Mucosa of descending colon (tissue), 3 donors: ENCODE measurements at places on chromosomes 6 and 20. TPM values are rescaled to one million over a fixed set of nuclear protein-coding genes. Genes with fewer than 3 reads are reported as not detected.

Gene RAD21L1
- not detected for total RNA-seq

DNA sequence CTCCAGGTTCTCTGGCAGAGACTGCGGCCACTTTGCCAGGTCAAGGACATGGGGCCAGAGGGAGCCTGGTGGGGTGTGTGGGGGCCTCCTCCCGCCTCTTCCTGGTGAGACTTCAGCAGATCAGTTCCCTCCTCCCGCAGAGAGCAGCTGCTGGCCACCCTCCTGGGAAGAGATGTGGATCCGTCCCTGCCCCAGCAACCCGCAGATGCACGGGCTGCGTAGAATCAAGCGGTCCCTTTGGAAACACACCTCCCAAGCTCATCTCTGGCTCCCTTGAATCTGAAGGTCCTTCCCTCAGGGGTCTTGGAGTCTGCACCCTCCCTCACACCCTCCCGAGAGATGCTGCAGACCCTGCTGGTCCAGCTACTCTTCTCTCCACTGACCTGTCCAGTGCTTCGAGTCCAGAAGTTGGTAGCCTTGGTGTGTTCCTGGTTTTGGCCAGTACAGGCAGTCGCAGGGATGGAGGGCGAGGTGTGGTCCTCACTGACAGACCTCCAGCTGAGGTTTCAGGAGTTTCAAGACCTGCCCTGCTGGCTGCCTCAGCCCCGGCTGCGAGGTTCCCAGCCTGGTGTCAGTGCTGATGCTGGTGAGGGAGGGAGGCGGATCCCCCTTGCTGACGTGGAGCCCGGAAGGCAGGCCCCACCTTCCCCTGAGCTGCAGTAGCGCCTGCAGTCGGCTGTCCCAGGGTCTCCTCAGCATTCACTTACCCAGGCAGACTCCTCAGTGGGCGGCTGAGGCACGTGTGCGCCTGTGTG is at the start of gene NPBWR2:
Gene NPBWR2, minus strand, starts transcription at position 585 of the 755 bp plus-strand sequence. CDS start 734 bp downstream, outside the sequence.
- DNase-seq = peak; percentile 40

DNA sequence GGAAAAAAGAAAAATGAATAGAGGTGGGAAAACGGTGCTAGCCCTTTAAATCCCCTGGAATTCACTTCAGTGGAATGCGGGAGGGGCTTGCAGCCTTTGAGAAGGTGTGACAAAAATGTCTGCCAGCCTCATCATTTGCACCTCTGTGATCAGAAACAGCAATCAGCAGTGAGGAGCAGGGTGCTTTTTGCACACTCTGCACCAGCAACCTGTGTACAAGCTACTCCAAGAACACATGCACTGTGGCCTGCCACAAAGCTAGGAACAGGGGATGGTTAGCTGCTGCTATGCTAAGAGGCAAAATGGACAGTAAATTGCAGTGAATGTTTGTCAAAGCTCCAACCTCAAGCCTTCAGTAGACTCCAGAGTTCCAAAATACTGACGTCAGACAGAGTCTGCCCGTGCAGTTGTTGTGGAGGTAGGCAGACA is 29.7 kb downstream of the GINS1 start:
- no peak for DNase-seq

- DNase-seq = no peak
Observed at GRCh38 chr20:34771680-34772081, 53.8 kb downstream of the NCOA6 start.
